NCI-H345 (cell line): ENCODE measurements at places on chromosomes 7 and 10.

DNA sequence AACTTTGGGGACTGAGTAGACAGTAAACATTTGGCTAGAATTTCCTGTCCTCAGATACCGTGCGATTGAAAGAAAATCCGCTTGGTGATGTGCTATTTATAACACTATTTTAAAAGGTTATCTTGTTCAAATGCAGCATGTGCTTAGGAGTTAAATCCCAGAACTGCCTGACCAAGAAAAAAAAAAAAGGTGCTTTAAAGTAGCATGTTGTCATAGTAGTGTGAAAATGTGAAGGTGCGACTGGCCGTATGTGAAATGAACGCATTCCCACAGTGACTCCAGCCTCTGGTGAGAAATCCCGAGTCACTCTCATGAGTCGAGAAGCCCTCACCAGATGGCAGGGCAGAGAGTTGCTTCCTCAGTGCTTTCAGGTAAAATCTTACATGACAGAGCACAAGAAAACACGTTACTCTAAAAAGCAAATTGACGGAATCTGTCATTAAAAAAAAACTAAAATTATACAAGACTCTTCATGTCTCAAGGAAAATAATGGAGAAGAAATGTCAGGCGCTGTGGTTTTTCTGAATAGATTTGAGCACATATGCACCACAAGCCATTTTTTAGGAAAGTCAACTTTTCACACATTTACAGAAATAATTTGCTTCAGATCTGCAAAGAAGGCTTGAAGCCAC is 18.4 kb upstream of the KLF6 start:
- DNase-seq = no peak

DNA sequence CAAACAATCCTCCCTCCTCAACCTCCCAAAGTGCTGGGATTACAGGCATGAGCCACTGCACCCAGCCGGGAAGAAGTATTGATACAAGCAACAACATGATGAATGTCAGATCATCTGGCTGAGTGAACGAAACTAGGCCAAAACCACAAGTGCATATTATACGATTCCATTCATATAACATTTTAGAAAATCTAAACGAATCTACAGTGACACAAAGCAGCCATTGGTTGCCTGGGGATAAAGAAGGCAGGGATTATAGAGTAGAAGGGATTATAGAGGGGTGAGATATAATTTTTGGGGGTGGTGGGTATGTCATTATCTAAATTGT is 11.5 kb upstream of the RHBDD2 start:
- DNase-seq = no peak

DNA sequence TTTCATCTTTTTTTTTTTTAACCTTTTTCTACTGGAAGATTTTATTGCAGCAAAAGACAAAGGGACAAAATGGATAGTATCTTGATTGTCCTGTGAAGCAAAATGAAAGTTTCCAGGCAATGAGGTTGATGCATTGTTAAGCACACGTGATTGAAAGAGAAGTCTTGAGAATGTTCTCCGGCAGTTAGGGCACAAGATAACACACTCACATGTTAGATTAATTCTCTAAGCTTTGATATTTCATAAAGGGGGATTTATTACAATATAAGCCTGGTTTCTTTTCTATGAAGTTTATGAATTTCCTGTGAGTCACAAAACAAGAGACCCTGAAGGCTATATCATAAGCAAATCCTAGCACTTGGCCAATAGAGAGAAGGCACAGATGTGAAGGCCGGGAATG is 93.4 kb upstream of the ARMC3 start:
- no peak for DNase-seq

GRCh38 chr10:63013755-63014154 is 119.4 kb upstream of the NRBF2 start:
- no peak for DNase-seq

- no peak for DNase-seq
Measured at GRCh38 chr7:50317221-50317678, 12.7 kb downstream of the IKZF1 start.

GRCh38 chr7:55085511-55086412 is 66.9 kb downstream of the EGFR start:
- no peak for DNase-seq

DNA sequence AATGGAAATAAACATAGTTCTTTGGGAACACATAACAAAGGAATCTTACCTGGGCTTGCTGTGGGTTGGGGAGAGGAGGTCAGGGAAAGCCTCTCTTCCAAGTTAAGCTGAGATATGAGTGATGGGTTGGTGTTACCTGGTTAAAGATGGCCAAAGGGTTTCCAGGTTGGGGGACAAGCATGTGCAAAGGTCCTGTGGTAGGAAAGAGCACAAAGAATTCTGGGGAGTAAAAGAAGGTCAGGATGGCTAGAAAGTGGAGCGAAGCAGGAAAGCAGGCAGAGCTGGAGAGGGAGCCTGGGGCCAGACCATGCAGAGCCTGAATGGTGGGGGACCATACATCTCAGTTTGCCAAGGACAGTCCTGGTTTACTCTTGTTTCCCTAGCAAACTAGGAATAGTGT is 133.2 kb downstream of the CFAP58 start:
- no peak for DNase-seq

DNA sequence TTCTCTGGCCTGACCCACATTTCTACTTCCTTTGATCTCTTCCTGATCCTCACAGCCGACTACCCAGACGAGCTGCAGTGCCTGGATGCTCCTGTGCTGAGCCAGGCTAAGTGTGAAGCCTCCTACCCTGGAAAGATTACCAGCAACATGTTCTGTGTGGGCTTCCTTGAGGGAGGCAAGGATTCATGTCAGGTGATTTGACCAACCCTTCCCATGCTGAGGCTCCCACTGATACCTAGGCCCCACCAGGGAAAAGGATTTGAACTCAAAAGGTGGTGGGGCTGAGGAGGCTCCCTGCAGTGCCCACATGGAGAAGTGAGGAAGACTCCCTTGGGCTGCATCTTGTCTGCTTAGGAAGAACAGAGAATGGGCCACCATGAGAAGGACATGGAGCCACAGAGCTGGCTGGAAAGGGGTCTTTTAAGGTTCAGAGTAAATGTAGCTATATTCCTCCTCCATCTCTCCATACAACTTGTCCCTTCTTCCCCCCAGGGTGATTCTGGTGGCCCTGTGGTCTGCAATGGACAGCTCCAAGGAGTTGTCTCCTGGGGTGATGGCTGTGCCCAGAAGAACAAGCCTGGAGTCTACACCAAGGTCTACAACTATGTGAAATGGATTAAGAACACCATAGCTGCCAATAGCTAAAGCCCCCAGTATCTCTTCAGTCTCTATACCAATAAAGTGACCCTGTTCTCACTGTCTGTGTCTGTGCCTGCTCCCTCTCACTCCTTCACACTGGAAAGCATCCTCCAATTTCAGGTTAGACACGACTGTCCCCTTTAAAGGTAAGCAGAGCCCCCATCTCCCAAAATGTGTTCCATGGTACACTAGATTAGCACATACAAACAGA is 3.3 kb downstream of the PRSS1 start:
- no peak for DNase-seq

GRCh38 chr7:156038345-156038744 is 226.1 kb upstream of the SHH start:
- DNase-seq = no peak

DNA sequence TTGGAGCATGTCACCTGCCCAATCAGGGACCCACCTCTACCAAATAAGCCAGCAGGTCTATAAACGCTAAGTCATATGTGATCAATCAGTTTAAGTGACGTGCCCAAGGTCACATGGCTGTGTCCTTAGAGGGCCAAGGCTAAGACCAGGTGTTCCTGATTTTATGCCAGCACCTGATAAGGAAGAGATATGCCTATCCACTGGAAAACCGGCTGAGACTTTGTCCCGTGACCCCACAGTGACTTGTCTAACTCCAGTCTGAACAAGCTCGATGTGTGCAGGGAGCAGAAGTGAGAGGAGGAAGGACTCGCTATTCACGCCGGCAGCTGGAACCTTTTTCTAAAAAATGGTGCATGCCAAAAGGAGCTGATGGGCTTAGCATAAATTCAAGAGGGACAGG is 57.0 kb downstream of the PRKAG2 start:
- no peak for DNase-seq
